ENCODE measurements at places on chromosomes 6 and 20.

- DNase-seq = no peak
These were observed 39.2 kb downstream of the PSMG4 start for GRCh38 chr6:3297909-3298308.

DNA sequence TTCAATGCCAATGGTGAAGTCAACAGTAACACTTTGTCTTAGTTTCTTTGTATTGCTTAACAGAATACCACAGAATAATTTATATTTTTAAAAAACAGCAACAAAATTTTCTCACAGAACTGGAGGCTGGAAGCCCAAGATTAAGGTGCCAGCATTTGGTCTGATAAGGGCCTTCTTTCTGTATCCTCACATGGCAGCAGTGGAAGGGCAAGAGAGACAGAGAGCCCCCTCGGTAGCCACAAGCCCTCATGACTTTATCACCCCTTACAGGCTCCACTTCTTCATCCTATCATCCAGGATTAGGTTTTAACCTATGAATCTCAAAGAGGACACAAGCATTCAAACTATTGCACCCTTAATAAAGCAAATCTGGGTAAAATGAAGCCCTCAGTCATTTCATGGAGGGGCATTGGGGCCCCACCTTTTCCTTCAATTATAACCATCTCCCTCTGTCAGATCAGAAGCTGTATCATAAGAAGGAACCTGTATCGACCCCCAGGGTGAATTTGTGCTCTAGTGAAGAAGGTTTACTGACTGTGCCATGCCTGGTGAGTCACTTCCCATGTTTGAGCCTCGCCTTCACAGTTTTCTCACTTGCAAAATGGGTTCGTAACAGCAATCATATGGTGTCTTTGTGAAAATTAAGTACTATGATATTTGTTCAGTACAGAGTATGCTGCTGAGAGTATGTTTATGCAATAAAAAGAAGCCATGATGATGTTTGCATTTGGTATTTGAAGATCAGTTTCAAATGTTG lies 178.2 kb downstream of the LRFN2 start:
- no peak for DNase-seq

- no peak for DNase-seq
These were observed 45.6 kb downstream of the EDN3 start for GRCh38 chr20:59346061-59346460.

DNA sequence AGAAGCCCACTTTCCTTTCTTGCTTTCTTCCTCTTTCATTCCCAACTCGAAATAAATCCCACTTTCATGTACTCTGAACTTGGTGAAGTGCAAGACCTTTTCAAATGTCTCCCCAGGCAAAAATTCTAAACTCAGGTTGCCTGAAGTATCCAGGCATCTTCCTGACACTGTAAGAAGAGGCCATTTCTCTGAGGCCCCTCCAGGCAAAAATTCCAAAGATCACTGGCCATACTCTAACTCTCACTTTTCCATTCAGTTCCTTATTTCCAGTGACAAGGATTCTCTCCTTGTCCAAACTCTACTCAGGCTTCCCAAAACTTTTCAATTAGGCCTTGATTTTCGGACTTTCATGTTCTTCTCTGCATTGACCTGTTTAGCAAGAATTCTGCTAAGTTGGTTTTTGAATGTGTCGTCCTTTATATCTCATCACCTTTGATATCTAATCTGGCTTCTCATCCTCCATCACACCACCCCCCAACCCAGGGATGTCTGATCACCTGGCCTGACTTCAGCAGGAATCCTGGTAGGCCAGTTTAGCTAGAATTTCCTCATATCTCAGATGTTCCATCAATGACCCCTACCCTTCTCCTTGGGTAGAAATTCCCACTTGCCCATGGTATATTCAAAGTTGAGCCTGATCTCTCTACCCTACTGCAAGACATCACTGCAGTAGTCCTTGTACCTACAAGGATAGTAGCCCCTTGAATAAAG lies 124.9 kb downstream of the RCAN2 start:
- DNase-seq = no peak

GRCh38 chr20:37543828-37544227 lies 16.2 kb upstream of the BLCAP start:
- DNase-seq = peak; percentile 43

DNA sequence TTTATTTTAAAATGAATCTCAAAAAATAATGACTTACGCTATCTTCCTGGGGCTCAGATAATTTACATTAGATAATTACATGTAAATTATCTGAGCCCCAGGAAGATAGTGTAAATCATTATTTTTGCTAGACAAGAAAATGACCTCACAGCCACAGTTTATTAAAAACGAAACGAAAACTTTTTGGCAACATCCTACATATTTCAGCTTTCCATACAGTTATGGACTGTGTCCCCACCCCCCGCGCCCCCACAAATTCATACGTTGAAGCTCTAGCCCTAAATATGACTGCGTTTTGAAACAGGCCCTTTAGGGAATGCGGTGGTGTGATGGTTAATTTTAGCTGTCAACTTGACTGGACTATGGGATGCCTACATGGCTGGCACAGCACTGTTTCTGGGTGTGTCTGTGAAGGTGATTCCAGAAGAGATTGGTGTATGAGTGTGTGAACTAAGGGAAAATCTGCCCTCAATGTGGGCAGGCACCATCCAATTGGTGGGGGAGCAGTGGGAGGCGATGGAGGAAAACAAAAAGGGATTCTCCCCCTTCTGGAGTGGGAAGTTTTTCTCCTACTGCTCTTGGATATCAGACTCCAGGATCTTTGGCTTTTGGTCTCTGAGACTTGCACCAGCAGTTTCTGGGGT lies 52.6 kb downstream of the TRPC4AP start:
- no peak for DNase-seq

DNA sequence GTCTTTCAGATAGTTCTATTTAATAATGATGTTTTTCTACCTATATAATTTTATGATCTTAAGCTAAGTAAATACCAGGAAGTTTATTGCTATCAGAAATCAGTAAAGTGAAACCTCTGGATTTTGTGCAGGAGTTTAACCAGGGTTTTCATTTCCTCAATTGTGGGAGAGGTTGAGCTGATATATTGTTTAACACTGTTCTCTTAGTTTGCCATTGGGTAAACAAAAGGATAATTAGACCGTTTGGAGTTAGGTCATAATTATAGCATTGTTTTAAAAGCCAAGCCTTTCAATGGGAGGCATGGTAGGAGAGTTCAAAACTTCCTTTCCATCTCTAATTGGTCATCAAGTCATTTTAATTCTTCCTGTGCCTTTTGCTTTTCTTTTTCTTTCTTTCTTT lies 58.7 kb downstream of the STXBP5 start:
- DNase-seq = no peak

DNA sequence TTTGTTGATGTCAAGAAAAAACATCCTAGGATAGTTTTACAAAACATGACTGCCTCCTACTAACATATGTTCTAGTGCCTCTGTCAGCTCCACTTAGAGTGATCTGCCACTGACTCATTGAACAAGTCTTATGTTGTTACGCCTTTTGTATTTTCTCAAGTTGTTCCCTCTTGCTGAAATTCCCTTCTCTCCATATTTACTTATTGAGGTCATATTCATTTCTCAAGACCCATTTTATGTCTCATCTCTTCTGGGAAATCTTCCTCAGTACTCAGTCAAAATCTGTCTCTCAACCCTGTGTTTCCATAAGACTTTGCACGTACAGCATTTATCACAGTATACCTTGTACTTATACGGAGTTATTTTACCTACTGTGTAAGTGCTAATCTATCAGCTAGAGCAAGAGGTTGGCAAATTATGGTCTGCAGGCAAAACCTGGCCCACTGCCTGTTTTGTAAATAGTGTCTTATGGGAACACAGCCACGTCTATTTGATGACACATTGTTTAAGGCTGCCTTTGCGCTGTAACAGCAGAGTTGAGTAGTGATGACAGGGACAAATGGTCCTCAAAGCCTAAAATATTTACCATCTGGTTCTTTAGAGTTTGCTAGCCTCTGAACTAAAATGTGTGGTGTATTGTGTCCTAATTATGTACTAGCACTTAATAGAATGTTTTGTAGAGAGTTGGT lies 83.4 kb downstream of the ADGRB3 start:
- DNase-seq = no peak

GRCh38 chr6:54111341-54112045 lies at the start of gene MLIP:
TSS of gene MLIP (plus strand) at chr6:54111443. CDS start at chr6:54111480, 37 bp downstream.
- no peak for DNase-seq

DNA sequence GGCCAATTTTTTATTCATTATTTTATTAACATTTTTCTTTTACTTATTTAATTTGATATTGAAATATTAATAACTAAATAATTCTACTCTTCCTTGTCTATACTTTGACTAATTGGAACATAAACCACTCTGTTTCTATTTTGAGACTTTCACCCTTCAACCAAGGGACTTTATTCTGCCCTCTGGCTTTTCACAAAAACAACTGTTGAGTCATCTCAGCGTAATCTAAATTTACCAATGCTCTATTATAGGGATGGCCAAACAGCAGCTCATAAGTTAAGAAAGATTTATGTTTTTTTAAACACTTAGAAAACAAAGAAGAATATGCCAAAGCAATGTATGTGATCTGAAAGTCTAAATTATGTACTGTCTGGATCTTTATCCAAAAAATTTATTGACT lies 46.7 kb downstream of the DOP1A start:
- no peak for DNase-seq

All from NAMALWA (cell line).